ENCODE measurements at places on chromosomes 3 and 15.

GRCh38 chr15:98996169-98996568, 11.4 kb downstream of the PGPEP1L start:
- no peak for DNase-seq

DNA sequence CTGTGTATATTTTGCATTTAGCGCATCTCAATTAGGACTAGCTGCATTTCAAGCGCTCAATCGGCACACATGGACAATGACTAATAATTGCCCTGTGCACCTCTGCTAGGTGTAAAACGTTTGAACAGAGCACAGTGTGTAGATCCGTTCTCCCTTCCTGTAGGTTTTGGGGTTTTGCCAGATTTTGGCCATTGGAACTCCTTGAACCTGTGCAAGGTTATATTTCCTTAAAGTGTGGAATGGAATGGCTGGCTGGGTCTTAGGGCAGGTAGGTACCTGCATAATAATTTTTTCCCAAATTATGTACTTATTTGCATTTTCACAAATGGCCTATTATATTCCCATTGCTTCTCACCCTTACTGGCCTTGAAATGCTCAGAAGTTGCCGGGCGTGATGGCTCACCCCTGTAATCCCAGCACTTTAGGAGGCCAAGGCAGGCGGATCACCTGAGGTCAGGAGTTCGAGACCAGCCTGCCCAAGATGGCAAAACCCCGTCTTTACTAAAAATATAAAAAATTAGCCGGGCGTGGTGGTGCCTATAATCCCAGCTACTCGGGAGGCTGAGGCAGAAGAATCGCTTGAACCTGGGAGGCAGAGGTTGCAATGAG, 777 bp downstream of the RNU5B-1 start:
- DNase-seq: no peak

DNA sequence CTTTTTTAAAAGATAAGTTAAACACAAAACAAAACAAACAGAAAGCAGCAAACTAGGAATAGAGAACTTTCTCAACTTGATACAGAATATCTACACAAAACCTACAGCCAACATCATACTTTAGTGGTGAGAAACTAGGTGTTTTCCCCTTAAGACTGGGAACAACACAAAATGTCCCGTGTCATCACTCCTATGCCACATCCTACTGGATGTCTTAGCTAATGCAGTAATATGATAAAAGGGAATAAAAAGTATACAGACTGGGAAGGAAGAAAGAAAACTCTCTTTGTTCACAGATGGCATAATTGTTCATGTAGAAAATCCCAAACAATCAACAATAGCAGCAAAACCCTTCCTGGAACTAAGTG, 45.9 kb downstream of the TMEM45A start:
- no peak for DNase-seq

DNA sequence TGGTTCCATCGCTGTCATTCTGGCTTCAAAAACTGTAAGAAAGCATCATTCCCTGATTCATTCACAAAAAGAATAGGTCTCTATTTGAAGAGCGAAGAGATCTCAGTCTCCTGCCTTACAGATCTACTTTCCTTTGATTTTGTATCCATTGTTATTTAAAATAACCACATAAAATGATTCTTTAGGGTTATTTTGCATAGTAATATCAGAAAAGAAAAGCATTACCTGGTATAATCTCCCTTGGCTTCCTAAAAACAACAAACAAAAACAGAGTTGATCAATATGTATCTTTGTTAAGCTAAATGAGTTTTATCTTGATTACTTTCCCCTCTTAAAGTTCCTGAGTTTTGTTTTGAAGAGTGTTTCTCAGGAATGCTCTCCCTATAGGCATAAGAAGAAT, 126.6 kb upstream of the LMOD3 start:
- no peak for DNase-seq

DNA sequence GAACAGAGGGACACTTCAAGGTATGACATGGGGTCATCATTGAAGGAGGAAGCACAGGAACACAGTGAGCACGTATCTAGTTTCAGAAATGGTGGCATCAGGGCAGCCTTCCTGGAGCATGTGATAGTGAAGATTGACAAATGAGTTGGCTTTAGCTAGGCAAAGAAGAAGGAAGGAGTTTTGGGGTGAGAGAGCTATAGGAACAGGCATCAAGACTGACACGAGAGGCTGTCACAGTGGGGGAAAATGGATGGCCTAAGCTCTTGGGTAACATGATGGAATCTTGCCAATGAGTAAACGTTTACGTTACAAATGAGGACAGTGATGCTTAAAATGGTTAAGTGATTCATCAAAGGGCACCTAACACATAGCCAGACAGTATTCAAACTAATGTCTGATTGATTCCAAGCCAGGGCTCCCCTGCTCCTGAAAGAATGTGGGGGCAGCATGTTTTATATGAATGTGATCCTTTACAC, 23.1 kb upstream of the GPR171 start:
- peak; percentile 87 for DNase-seq

DNA sequence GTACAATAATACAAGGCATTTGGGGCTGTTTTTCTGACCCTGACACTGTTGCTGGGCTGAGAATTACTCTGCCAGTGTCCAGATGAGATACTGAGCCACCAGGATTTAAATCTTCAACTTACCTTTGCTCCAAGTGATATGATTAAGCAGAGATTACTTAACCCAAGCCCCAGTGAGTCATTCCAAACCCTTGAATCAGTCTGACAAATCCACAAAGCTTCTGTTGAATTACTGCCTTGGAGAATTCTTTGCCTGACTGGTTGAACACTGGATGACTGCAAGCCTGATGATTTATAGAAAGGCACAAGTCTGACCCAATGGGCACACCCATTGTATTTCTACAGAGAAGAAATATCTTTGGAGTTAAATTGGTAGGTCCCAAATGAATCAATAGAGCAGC, 88.2 kb upstream of the TSC22D2 start:
- peak; percentile 95 for DNase-seq

GRCh38 chr3:188779281-188779980, 392.3 kb upstream of the TPRG1 start:
- no peak for DNase-seq

DNA sequence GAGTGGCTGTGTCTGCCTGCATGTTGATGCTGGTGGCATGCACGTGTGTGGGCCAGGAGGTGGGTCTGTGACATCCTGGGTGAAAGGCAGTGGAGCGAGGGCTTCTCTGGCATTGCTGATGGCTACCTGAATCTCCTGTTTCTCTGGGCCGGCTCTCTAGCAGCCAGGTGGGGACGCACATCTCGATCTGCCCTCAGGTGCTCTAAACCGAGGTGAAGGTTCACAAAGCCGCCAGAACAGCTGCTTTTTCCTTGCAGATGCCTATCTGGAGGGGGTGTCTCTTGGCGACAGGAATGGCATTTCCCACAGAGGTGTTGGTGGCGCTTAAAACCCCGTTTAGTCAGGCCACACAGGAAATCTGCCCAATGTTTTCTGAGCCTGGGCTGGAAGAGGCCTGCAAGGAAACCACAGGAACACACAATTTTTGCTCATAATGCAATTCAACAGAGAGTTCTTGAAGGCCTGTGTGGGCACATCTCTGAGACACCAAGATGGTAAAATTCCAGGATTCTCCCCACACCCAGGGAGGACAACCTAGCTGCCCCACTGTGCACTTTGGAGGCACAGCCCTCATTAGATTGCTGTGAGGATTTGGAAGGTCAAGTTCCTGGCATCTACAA, 11.9 kb downstream of the TMEM158 start:
- DNase-seq: no peak

- no peak for DNase-seq
Observed at GRCh38 chr3:9125278-9125951, 124.0 kb downstream of the SRGAP3 start.

GRCh38 chr3:99783011-99783573, 34.6 kb upstream of the CMSS1 start:
- DNase-seq: peak; percentile 96

- no peak for DNase-seq
Observed at GRCh38 chr3:59758672-59759071, 708.8 kb upstream of the CFAP20DC start.

DNA sequence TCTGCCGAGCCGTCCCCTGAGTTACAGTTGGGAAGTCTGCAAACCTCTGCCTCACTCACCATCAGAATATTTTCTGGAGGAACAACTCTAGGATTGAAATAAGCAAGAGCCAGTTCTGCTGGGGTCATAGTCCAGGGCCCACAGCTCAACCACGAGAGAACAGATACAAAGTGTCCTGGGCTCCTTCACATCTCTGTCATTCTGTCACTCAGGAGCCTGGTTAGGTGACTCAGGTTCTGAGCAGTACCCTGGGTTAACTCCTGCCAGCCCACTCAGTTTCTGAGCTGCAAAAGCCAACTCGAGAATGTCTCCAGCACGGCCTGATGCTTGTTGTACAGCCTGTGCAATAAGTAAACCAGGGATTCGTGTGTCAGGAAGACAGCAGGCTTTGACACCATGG, 155.7 kb downstream of the SLCO3A1 start:
- no peak for DNase-seq

DNA sequence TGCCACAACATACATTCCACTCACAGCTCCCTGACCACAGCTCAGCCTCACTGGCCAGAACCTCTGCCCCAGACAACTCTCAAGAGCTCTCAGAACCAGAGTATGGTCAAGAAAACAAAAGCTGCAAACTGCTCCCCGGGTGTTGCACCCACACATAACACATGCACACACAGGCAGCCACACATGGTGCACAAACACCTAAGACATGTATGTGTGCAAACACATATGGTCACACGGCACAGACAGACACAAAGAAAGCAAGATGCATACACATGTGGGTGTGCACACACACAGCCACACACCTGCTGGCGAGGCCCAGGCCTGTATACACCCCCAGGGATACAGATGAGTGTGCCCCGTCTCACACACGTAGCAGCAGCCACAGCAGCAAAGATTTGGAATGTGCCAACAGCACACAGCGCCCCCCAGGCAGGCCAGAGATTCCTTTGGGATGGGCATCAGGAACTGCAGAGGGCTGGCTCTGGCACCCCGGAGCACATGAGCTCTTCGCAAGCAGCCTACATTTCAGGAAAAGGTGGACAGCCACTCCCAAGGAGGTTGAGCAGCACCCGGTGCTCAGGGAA, 6.6 kb downstream of the KLF15 start:
- DNase-seq: no peak

- DNase-seq: no peak
Observed at GRCh38 chr3:194399874-194400411, 877 bp upstream of the GP5 start.

DNA sequence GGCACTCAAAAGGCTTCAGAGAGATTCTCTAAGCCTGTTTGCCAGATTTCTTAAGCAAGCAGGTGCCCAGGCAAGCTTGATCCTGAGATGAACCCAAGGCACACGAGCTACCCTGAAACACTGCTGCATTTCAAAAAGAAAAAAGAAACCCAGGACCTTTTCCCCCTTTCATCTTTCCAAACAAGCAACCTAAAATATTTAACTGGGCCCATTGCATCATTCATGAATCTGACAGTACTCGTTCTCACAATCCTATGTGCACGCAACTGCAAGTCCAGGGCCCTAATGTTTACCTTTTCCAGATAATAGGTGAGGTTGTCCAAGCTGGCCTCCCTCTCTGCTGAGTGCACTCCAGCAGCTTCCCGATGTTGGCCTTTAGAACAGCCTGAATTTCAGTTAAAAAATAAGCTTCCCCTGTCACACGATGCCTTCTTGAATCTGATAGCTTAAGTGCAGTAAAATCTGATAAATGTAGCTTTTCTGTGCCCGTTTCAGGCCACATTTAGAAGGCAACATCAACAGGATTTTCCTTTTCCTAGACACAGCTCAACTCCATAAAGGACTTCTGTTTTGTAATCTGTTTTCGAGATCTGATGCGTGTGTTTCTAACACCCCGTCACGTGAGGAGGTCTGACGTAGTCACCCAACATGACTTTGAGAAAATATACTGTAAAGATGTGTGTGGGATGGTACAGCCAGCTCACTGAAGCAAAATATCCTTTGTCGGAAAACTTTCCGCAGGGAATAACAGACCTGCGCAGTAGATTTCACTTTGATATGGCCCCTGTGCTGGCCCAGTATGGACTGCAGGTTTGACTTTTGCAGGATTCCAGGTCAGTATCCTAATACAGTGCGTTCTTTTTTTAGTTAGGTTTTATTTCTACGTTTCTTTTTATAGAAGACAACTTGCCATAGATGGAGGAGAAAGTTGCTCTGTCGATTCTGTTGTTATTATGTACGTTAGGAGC, 55.1 kb upstream of the RASA2 start:
- DNase-seq: no peak

GRCh38 chr3:42473083-42473932, 29.1 kb upstream of the VIPR1 start:
- DNase-seq: peak; percentile 65

DNA sequence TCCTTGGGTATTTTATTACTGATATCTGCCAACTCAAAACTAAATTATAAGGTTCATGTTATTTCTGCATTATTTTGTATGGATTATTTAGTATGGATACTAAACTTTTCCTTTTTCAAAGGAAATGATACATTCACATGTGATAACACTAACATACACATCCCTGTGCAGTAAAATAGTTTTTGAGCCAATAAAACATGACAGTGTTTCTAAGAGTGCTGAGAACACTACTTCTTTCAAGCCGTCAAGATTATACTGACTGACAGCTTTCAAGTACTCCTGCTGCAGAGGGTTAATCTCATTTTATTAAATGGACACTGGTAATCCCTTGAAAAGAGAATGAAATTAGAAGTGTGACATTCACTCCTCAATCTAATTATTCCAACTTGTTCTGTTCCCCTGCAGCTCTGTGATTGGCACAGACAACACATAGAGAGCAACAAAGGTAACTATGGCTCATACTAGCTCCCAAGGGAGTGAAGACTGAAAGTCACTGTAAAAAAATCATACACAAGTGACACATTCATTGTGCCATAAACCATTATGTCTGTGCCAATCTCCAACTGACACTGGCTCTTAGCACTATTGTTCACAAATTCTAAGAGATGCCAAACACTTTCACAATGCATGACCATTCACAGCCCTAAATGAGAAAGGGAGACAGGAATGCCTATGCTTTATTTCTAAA, 468.6 kb downstream of the SHQ1 start:
- no peak for DNase-seq

GRCh38 chr3:84074767-84075166, 884.0 kb upstream of the CADM2 start:
- no peak for DNase-seq

Measured in foreskin fibroblast (primary cell).